Right ventricle myocardium inferior (tissue), 1 donor: ENCODE measurements at places on chromosomes 12 and 14.

DNA sequence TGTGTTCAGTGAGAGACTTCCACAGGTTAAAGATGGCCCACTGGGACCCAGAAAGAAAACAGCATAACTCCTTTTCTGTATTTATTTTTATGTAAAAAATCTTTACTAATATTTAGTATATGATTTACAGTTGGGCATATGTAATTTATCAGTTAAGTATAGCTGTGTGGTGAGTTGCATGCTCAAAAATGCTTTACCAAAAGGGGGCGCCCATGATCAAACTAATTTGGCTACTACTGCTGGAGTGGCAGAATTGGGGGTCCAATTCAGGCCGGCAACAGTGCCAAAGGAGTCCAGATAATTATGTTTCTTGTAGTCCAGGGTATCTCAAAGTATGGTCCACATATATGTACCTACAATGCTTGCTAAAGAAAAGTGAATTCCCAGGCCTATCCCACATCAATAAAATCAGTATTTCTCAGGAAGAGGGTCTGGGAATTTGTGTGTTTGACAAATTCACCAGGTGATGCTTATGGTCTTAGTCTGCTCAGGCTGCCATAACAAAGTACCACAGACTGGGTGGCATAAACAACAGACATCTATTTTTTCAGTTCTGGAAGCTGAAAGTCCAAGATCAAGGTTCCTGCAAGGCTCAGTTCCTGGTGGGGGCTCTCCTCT is 152.0 kb downstream of the KTN1 start:
- no peak for DNase-seq

DNA sequence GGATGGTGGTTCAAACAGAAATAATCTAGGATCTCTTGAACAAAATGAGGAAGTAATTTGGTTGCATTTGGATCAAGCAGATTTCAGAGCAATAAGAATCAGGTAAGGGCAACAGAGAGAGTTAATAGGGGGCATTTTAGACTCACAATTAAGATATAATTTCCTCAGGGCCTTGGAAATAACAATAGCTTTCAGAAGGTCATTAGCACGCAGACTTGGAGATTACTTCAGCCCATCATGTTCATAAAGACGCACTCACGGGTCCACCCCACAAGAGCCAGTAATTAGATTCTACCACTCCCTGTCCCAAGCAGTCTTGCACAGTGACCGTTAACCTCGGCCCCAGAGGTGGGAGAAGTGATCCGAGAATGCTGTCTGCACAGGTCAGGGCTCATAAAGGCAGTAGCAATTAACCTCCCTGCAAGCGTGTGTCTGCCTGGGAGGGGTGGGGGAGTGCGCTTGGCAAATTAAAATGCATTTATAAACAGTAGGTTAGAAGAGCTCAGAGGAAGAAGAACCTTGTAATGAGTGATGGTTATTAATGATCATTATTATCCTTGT is 125.7 kb upstream of the CCDC196 start:
- DNase-seq, result no peak

GRCh38 chr12:56839915-56840325 is 76.8 kb downstream of the HSD17B6 start:
- DNase-seq, result peak; percentile 71

DNA sequence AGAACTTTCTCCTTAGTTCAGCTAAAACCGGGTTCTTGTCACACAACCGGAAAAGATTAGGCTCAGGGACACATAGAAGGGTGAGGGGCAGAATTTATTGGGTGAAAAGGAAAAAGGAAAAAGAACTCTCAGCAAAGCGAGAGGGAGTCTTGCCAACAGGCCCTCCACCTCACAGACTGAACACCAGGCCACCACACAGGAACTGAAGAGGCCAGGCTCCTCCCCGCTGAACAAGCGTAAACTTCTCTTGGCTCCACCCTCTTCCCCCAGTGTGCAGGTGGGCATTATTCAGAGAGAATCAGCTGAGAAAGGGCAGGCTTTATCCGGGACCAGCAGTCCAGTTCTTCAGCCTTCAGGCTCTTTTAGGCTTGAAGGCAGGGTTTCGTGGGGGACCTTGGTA is 125.6 kb upstream of the FGD4 start:
- no peak for DNase-seq

DNA sequence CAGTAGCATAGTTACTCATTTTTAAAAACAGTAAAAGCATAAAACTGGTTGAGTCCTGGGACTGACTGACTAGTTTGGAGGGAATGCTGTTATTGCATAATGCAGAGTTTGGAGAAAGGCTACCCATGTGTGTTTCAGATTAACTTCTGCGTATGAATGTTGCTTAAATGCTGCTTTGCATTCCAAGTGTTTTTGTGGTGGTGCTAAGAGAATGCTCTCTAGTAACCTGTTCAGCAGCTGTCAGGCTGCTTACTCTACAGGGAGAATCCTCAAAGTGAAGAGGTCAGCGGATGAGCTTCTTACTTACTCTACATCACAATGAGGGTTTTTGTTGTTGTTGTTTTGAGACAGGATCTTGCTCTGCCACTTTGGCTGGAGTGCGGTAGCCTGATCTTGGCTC is 4.3 kb downstream of the DLST start:
- no peak for DNase-seq

- no peak for DNase-seq
Observed at GRCh38 chr14:79588398-79588797, 622.9 kb downstream of the DIO2 start.
